Naive thymus-derived CD4-positive, alpha-beta T cell (primary cell): ENCODE measurements at places on chromosomes 13 and 19.

DNA sequence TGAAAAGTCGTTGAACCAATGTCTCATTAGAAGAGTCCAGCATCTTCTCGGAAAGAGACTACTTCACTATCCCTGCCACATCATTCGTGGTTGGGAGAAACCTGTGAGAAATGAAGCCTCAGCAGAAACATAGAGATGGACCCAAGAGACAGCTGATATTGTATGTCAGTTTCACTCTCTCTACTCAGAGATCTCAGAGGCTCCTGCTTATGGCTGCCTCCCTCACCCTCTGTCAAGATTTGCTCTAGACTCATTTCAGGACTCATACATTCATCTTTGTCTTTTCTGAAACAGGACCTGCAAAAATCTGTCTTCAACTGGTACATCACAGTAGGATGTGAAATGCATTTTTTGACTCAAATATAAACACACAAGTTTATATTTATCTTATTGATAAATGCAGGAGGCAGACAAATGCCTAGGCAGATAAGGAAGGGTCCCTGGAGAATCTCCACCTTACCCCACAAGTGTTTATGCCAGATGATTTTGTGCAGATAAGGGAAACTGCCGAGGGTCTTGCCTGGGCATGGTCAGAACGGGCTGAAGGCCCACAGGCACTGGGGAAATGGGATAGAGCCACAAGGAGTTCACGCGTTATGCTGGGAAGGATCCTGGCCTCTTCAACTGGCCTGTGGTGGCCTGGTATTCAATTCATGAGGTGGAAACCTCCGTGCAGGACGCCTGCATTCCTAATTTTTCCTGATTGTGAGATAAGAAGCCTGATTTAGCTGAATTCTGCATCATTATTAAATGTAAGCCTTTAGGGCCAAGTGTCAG is 1834.0 kb upstream of the PCDH20 start:
- DNase-seq, result no peak

- no peak for DNase-seq
These were observed 107.4 kb downstream of the KLF5 start for GRCh38 chr13:73166204-73166603.

- DNase-seq, result no peak
These were observed 318.8 kb downstream of the TEX29 start for GRCh38 chr13:111639196-111639705.

- DNase-seq, result no peak
These were observed 3.3 kb downstream of the ATP5F1D start for GRCh38 chr19:1244693-1245451.

DNA sequence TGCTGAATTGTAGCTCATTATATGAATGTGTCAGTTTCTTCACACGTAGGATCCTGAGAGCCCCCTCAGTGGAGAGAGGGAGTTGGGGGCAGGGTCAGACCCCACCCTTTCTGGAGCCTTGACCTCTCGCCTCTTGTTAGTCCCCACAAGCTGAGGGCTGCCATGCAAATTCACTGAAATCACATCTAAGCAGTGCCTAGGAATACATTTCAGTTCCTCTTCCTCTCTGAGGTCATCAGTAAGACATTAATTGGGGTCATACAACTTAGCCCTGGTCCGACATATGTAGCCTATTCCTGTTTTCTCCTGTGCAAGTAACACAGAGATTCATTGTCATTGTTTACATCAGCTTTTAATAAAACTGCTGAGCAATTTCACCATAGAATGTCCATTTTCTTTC is 30.0 kb downstream of the MYO9B start:
- DNase-seq, result no peak

DNA sequence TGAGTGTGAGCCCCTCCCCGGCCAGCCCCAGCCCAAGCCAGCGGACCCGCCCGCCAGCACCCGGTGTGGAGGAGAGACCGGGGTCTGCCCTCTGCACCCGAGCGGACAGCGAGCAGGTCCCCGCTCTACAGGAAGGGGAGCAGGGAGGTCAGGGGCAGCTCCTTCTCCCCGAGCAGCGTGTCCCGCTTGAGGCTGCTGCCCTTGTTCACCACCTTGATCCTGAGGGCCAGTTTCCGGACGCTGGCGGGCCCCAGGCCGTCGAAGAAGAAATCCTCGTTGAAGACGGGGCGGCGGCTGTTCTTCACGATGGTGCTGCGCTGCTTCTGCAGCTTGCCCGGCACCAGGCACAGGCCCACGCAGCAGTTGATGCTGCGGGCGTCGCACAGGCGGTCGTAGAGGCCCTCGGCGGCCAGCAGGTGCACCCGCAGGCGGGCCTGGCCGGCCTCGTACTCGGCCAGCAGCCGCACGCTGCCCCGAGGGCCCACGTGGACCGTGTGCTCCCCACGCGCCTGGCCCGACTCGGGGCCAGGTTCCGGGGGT is 1.9 kb downstream of the C2CD4C start:
- DNase-seq, result no peak

DNA sequence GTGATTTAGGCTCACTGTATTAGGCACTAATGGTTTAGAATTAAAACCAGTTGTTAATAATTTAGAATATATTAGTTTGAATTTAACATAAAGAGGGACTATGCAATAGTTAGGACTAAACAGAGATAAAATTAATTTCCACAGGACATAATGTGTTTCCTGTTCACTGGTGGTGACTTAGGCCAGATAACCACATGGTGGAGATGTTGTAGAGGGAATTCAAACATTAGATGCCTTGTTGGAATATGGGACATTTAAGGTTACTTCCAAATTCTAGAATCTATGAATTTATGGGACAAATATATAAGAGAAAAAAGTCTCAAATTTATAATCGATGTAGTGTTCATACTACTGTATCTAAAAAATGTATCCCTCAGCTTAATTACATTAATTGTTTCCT is 615.5 kb upstream of the KLHL1 start:
- no peak for DNase-seq

GRCh38 chr13:25489238-25489637 is 117.5 kb downstream of the ATP8A2 start:
- DNase-seq, result no peak

DNA sequence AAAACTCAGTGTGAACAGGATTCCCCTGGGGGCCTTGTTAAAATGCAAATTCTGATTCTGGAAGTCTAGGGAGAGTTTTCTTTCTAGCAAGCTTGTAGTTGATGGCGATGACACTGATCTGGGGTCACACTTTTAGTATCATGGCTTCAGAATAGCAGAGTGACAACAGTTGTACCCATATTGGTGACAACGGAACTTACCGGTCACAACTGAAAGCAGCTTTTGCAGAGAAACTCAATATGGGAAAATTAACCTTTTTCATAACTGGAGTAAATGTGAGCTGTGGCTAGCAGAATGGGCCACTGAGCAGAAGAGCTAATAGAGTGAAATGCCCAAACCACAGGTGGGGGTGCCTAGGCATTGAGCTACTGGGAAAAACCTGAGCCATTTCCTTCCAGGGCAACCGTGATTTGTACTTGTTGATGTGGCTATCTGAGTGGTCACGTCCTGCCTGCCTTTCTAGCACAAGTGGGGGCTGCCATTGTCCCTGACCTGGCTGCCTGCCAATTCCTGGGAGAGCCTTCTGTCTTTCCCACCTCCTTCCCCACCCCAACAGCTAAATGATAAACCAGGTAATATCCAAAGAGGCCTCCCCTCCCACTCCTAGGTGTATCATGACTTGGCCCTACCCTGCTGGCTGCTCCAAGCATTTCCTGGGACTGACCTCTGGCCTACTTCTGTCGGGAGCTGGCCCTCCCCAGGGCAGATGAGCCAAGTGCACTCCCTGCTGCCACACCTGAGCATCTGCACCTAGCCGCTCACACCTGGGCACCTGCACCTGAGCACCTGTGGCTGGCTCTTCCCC is 1.7 kb upstream of the SLC10A2 start:
- DNase-seq, result no peak

DNA sequence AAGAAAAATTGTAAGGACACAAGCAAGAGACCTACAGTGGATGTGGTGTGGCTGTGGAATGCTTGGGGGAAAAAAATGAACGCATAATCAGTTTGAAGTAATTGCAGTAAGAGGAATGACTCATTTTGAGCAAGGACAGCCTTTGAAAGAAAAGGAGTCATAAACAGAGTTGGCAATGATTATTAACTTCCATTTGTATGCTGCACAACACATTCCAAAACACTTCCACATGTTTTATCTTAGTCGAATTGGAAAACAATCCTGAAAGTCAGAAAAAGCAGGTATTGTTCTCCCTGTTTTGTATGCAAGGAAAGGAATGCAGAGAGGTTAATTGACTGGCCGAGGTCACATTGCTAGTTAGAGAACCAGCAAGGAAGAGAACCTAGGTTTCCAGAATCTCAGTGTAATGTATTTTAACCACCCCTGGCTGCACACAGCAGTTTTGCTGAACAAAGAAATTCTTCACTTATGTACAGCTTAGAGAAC is 630.0 kb upstream of the MIR17HG start:
- DNase-seq, result no peak

DNA sequence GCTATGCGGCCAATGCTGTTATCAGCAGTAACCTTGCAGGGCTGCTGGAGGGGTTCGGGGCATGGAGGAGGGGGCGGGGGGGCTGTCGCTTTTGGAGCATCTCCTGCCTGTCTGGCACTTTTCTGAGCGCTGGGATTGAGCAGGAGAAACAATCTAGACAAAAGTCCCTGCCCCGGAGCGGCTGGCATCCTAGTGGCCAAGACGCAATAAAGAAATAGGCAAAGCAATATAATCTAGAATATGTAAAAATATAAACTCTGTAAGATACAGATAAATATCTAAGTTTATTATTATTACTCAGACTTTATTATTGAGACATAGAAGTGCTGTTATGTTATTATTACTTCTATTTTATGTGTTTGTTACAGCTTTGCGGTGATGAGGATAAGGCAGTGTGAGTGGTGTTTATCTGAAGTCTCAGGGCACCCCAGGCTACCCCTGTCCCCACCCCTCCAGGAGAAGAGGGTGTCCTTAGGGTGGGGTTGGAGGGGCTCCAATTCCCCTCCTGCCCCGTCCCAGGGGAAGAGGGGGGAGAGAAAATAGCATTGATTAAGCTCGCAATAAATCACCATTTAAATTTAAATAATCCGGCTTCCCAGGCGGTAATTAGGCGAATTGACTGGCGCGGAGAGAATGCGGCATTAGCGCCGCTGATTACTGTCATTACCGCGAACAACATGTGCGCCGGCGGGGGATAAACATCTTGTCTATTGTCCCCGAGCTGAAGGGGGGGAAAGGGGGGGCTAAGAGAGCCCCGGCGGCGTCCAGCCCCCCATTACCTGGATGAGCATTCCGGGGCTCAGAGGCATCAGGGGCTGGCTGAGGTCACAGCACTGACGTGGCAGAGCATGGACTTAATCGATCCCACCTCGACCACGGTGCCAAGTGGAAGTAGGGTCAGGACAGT is 3.2 kb downstream of the NPAS1 start:
- no peak for DNase-seq

- DNase-seq, result no peak
These were observed 464.9 kb upstream of the MIR17HG start for GRCh38 chr13:90882551-90882950.

DNA sequence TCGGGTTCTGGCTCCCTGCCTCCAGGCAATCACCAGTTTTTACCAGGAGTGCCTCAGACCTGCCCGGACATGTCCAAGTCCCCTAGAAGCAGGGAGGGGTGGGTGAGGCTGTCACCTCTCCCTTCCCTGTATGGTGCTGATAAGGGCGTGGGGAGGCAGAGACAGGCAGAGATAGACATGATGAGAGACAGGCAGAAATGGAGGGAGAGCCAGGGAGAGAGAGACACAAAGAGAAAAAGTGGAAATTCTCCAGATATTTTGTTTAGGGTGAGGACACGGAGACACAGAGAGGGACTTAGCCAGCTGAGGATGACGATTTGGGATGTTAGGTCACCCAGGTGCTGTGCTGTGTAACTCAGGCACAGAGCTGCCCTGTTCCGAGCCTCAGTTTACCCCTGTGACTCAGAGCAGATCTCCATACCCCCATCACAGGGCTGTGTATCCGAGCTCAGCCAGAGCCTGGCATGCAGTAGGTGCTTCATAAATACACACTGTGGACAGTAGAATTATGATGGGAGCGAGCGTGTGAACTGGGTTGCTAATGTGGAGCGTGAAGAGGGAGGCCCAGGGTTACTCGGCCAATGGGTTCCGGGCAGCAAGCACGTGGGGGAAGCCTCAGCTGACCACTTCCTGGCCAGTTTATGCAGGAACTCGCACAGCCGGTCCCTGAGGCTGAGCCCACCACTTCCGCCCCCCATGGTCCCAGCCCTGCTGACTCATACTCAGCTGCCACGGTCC is 11.9 kb upstream of the GDF15 start:
- peak; percentile 37 for DNase-seq

- no peak for DNase-seq
These were observed 67.3 kb downstream of the EFNB2 start for GRCh38 chr13:106468207-106468606.

- peak; percentile 84 for DNase-seq
These were observed 4.0 kb upstream of the FLT3LG start for GRCh38 chr19:49469828-49470614.

GRCh38 chr19:48085904-48086864 is 24.4 kb downstream of the PLA2G4C start:
- no peak for DNase-seq

DNA sequence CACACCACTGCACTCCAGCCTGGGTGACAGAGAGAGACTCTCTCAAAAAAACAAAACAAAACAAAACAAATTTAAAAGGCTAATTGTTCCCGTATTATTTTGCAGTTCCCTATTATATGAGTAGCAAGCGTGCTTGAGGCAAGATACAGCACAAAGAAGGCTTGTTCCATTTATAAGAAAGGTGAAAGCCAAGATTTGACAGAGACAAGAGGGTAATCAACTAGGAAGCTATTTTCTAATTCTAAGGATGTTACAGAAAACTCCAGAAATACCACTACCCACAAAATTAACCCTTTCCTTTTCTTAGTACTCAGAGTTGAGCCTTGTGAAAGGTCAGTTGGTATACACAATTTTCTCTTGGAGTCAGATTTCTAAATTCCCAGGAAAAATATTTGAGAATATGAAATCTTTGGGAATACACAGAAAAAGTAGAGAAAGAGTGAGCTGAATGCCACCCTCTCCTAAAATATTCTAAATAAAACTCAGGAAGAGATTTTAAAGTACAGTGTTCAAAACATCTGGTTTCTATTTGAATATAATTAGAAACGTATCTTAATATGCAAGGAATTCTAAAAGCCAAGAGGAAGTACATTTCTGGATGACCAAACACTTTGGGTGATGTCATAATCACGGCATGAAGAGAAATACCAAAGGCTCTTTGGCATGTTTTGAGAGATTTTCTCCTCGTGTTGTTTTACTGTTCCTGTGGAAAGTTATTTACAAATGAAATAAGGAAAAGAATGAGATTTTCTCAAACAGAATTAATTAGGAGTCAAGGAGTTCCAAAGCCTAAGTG is 63.0 kb upstream of the FLT1 start:
- no peak for DNase-seq

DNA sequence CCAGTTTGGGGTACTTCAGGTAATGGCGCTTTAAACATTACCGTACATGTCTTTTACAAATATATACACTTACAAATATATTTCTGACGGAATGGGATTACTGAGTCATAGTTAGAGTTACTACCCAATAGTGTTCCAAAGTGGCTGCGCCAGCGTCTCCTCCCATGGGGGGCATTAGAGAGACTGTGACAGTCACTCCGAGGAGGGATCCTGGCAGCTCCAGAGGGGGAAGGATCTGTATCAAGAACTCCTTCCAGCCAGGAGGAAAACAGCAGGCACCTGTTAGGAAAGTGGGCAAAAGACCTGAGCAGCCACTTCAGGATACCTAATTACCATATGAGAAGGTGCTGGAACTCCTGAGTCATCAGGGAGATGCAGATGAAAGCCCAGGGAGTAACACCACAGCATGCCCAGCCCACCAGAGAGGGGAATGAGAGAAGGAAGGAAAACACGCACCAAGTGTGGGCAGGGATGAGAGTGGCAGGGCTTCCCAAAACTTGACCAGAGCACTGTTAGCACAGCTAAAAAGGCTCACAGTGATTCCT is 52.9 kb downstream of the SLC7A9 start:
- no peak for DNase-seq
